ENCODE measurements at places on chromosomes 2 and 18.

GRCh38 chr2:227862741-227863588, 8.5 kb upstream of the DAW1 start:
- peak; percentile 51 for DNase-seq

- no peak for DNase-seq
Observed at GRCh38 chr2:150042500-150043171, 444.8 kb downstream of the RND3 start.

- DNase-seq: peak; percentile 71
Observed at GRCh38 chr2:98479959-98480524, 35.4 kb downstream of the INPP4A start.

DNA sequence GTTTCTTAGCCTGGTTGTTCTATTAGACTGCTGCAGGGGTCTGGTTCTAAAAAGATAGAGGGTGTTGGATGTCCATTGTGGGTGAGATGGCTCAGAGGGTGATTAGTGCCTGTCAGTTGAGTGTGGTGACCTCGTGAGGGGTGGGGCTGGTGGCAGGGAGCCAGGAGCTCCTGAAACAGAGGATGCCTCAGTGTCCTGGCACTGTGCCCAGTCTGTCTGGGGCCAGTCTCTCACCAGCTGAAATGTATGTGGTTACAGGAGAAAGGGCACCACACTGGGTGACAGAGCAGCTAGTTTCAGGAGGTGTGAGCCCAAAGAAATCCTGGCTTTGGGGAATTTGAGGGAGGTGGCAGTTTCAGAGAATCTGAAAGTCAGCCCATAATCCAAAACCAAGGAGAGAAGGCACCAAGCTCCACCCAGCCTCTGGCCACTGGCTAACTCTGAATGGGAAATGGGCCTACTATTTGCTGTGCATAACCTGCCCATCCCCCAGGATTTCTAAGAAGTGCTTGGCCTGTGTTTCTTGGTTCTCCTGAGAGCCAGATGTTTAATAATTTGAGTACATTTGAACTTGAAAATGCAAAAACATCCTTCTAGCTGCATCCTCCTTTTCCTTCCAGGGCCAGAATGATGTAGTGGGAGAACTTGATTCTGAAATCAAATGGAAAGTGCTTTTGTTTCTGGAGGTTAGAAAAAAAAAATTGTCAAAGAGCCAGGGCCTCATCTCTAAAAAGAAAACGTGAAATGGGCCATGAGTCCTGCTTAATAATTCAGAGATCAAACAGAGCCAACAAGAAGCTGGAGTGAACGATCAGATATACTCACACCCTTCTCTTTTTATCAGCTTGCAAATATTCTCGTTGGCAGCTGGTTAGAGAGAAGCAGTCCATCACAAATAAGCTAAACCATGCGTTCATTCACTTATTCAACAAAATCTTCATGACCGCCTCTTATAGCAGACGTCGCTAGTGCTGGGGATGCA, 92.3 kb downstream of the B3GNT2 start:
- DNase-seq: no peak

DNA sequence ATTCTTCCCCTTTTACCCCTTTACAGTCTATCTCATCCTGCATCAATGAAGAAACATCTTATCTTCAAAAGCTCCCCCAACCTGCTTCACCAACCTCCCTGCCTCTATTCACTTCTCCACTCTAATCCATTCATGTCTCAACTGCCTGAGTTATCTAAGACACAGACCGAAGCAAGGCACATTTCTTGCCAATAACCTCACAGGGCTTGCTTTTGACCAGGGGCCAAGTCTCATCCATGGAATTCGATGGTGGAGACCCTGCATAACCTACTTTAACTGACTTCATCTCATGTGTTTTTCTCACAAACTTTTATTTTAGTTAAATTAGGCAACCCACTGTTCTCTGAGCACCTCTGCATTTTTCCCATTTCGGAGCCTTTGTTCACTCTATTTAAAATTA, 69.7 kb downstream of the MYCN start:
- DNase-seq: no peak

DNA sequence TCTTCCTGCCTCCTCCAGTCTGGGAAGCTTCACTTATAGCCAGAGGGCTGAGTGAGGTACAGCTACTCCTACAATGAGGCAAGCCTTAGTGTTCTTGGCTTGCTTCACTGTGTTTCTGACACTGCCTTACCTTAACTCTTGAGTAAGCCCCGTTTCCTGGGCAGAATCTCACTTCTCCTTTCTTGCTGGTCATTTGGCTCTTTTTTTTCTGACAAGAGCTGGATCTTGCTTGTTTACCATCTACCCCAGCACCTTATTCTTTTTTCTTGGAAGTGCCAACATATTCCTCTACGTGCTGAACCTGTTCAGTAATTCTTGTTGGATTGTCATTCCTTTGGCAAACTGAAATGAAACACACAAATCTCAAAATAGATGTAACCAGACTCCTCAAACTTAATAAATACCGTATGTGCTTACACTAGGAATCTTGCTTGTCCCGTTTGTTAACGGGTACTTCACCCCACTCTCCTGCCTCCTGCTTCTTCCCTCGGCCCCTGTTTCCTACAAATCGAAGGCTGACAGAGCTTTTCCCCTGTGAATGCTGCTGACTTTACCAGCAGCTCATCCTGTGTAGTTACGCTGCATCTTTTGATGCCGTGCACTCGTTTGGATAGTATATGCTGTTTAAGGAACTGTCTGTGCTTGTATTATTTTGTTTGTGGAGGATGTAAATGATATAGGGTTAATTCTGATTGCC, 132.2 kb downstream of the FMNL2 start:
- no peak for DNase-seq

DNA sequence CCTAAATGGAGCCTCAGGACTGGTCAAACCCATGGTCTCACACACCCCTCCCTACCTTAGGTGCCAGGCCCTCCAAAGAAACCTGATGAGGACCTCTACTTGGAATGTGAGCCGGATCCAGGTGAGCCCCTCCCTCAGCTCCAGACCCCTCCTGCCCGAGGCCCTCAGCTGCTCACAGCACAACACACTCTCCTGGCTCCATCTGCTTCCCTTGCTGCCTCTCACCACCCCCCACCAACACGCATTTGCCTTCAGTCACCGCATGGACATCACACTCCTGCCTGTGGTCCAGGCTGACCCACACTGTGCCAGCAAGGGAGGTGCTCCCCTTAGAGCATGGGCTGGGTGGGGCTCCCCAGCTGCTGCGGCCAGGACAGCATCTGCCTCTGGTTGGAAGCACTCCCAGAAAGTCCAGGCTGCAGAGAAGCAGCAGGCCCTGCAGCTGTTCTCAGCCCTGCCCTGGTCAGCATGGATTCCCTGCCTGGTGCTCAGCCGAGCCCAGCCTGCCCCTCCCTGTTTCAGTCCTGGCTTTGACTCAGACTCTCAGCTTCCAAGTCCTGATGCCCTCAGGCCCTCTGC, 15.1 kb downstream of the SH2D6 start:
- DNase-seq: peak; percentile 94

GRCh38 chr2:200748779-200749178, 62.9 kb upstream of the BZW1 start:
- DNase-seq: no peak

GRCh38 chr18:39806525-39806924, 2148.5 kb upstream of the PIK3C3 start:
- no peak for DNase-seq

DNA sequence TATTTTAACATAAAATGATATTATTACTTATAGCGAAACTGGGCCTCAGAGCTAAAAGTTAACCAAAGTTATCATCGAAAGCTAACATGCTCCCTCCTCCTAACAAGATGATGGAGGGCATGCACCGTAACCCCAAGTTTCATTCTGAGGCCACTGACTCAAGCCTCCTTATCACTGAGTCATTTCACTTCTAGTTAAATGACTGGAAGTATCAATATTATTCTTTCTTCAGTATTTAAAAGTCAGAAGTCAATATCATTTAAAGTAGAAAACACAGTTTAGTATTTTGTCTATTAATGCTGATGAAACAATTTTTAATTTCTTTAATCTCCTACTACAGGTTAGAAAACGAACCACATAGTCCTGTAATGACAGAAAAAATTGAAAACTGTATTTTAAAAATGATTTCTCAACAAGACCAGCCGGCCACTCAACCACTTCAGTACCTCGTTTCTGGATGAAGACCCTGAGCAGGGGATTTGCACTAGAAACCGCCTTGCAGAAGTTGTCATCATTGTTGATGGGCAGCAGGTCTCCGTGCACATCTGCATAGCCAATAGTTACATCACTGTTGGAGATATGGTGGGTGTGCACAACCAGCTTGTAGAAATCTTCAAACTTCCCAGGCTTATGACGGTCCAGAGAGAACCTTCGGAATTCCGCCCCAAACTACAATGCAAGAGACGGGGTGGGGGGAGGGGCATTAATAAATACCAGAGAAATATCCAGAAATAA, 44.9 kb downstream of the PARD6G start:
- no peak for DNase-seq

DNA sequence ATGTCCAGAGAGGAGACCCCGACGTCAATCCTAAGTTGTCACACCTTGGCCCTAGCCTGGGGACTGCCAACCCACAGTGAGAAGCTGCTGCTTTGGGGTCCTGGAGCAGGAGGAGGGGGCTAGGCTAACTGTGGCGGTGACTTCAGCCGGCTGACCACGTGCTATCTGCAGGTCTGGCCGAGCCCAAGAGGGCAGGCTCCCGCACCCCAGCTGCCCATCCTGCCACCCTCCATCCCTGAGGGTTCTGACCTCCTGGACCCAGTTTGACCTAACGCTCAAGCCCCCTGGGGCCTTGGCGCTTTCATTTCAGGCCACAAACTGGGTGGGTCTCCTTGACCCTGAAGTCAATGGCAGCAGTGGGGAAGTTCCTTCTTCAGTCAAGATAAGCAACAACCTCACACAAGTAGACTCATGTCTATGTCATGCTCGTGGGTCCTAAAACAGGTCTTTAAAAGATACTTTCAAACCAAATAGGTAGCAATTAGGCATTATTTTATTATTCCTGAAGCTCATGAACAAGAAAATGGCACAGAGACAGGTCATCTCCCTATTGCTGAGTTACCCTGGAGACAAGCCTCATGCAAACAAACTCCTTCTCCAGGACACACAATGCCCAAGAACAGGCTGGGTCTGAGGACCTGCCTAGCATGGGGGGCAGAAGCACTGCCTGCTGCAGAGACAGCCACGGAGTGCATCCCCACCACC, 2.3 kb downstream of the HES6 start:
- no peak for DNase-seq

DNA sequence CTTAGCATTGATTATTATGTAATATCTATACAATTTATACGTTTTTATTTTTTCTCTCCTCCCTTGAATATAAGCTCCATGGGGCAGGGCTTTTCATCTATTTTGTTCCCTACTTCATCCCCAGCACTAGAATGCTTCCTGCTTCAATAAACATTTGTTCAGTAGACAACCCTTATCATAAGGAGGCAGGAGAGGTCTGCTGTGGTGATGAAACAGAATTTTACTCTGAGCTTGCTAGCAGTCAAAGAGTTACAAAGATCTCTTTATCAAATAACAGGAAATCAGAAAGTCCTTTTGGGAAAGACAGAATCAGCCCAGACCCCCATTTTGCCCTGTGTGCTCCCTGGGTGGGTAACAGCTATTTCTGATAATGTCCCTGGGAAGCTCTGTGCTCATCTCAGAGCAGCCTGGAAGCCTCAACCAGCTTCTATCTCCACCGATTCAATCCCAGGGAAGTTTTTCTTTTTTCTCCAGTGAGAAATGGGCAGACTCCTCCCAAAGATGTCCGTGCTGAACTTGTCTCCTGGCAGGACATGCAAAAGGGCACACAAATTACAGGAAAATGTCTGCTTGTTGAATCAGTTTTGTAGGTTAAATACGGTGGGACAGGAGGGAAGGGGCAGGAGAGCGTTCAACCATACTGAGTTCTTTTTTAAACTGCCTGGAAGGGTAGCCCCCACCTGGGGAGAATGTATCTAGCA, 84.7 kb upstream of the PKDCC start:
- no peak for DNase-seq

DNA sequence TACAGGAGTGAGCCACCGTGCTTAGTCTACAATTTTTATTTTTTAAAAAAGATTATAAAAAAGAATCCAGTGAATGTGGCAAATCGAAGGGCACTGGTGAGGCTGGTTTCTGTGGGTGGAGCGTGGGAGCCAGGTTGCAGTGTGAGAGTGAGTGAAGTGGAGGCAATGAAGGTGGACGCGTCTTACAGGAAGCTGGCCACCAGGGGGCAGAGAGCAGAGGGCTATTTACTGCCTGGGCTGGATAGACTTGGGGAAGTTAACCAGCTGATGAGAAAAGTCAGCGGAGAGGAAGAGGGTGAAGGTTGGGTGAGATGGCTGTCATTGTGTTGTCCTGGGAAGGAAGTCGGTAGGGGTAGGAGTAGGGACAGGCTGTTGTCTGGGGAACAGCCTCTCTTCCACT, 6.8 kb downstream of the SCTR start:
- no peak for DNase-seq

GRCh38 chr2:176744146-176744545, 468.4 kb upstream of the HNRNPA3 start:
- DNase-seq: no peak

DNA sequence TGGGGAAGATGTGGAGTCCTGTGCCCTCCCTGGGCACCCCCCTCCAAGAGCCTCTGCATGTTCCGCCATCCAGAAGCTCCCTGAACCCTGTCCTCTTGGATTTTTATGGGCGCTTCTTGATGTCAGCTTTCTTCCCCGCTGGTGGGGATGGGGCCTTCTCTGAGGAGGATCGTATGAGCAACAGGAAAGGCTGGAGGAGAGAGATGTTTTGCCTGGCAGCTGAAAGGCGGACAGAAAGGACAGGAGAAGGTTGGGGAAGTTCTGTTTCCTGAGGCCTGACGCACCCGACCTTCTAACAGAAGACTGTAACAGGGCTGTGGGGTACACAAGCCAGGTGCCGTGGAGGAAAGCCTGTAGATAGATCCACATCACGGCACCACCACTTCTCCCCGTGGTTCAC, 238.8 kb downstream of the LDLRAD4 start:
- no peak for DNase-seq

DNA sequence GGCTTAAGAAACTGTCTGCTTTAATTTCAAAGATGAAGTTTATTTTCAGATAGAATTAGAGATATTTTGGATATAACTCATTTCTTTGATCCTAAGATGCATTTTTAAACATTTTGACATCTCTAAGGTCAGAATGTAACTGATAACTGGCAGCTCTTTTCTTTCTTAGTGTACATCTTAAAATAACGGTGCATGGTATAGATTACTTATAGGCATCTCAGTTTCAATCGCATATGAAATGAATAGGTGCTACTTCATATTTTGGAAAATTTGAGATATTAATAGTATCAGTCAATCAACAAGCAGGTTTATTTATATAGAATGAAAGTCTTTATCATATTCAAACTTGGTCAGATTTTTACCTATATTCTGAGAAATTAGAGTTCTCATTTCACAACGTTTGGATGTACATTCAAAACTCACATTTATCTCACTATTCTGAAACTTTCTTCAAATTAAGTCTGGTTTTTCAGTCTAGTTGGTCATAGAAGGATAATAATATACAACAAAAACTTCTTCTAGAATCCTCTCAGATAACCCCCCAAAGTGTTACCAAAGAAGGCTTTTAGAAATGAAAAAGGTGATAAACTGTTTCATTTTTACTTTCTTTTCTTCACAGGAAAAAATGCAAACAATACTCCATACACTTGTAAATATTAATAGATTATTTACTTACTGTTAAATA, 122.8 kb upstream of the WDSUB1 start:
- no peak for DNase-seq
